NCI-H1105 (cell line): ENCODE measurements at places on chromosomes 3 and 15.

GRCh38 chr15:98771541-98771940 is 123.2 kb downstream of the IGF1R start:
- no peak for DNase-seq

DNA sequence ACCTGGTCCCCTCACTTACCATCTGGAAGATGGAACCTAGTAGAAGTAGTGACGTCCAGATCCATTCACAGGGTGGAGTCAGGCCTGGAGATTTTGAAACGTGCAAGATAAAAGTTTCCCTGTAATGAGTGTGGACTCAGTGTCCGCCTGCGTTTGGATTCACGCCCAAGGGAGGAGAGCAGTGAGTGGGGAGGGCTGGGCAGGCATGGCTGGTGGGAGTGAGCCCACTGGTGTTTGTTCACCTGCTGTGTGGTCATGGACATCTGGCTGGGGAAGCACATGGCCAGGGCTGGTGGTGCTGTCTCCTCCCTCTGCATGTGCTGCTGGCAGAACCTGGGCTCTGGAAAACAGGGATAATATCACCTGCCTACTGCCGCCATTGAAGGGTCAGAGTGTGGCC is 37.0 kb downstream of the RLBP1 start:
- no peak for DNase-seq

DNA sequence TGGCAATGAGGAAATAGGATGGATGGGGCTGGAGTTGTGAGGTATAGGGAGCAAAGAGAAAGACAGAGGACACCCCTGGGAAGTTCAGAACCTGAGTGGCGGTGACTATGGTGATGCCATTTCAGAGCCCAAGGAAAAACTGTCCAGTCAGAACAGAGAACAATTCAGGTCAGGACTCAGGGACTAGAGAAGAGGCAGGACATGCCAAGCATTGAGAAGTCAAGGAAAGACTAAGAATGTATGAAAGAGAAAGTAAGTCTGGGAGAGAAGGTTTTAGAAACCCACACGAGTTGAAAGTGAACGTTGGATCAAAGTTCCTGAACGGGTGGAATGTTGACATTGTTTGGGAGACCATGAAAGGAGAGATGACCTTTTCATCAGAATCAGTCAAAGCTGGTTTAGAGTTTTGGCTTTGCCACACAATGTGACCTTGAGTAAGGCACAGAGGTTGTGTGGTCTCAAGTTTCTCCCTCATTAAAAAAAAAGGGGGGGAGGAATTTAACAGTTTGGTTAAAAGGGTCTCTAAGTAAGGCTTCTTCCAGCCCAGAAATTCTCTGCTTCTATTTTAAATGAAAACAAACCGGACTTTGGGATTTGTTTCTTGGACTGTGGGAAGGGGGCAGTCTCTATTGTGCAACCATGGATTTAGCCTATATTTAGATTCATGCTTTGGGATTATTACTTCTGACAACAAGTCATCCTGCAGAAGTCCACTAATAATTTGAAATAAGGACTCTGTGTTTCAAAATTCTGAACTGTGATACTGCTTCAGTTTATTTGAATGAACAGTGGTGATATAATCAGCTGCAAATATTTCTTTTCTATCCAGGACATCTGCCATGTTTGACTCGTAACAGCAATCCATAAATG is 315.9 kb upstream of the TBL1XR1 start:
- no peak for DNase-seq

DNA sequence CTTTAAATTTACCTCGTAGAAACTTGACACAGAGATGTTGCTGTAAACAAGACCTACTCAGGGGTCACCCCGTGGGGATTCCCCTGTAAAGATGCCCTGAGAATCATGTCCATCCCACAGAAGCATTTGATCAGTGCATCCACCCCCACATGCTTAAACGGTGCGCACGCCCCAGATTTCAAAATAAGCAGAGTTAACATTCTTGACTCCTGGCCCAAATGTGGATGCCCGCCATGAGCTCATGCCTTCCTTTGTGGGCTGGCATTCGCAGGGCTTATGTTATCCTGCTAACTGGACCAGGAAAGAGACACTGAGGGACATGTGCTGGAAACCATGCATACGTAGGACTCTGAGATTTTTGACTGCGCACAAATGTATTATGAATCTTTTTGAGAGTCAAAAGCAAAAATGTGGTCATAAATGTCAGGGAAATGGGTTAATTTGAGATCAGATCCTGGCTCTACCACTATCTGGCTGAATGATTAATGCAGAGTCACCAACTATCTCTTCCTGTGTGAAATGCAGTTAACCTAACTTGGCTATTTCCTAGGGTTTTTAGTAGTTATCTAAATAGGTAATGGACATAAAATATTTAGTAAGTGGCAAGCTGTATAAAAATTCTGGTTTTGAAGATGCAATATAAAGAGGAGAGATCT is 9.1 kb upstream of the TP63 start:
- DNase-seq = no peak

DNA sequence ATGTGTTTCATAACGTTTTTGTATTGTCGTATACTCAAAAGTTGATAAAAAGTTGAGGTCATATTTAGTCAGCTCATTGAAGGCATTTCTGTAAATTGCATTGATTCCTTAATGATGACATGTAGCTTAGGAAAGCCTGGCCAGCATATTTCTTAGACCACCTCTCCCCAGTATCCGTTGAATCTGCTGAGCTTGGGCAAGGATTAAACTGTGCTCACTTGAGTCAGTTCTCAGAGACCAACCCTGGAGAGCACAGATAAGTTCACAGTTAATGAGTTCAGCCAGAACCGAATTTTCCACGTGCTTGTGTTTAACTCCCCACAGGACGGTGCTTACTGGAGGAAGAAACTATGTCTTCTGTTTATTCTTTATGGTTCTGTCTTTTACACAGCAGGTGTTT is 132.7 kb downstream of the SLC25A26 start:
- DNase-seq = no peak

DNA sequence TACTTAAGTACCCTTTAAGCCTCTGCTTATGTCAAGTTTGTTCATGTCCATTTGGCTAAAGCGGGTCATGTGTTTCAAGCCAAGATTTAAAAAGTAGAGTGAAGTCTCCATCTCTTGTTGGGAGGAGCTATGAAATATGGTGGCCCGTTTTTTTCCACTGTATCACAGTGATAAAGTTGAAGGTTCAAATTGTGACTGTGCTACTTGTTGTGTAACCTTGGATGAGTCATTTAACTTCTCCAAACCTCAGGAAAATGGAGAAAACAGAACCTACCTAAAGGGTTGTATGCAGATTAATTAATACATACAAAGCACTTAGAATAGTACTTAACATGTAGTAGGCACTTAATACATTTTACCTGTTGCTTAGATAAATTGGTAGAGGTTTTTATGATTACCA is 43.4 kb downstream of the SNAPC5 start:
- no peak for DNase-seq

DNA sequence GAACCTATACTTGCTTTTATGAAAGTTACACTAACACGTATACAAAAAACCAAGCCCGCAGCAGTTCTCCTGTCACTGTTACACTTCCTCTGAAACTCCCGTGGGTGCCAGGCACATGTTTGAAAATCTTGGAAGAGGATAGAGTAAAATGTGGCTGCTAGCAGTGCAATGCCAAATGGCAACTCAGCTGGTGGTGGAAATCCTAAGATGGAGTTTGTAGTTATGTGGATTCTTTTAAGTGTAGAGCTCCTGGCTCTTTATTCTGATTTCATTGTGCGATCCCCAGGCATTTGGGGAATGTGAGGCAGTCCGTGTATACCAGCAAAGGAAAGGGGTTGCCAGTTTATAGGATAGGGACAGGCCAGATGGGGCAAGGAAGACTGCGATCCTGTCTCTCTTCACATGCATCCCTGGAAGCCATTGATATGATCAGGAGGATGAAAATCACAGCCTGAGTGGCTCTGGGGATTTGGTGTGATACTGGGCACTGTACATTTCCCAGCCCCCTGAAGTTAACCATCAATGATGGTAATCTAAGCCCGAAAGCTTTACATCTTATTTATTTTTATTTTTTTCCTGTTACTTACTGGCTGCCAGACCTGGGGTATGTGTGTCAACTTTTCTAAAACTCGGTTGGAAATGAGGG is 1.1 kb downstream of the STAC start:
- DNase-seq = no peak

- no peak for DNase-seq
Observed at GRCh38 chr3:66411474-66411873, 89.3 kb downstream of the LRIG1 start.

GRCh38 chr15:66154581-66154980 is 99.0 kb downstream of the MEGF11 start:
- peak; percentile 77 for DNase-seq

DNA sequence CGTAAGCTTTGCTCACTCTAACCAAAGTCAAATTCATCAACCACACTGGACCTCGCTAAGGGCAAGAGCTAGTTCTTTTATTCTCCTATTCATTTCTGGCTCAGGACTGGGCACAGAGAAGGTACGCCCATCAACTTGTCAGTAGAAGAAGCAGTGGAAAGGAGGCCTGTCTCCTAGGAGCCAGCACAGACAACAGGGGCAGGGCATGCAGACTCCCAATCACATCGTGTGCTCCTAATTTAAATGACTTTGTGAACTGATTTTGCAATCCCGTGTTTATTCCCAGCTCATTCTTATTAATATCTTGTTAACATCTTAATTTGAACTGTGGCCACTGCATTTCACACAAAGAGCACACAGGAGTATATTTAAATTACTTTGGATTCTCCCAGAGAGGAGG is 161.1 kb upstream of the BCL6 start:
- no peak for DNase-seq

- DNase-seq = no peak
Observed at GRCh38 chr3:133754973-133755828, 9.0 kb downstream of the TF start.

DNA sequence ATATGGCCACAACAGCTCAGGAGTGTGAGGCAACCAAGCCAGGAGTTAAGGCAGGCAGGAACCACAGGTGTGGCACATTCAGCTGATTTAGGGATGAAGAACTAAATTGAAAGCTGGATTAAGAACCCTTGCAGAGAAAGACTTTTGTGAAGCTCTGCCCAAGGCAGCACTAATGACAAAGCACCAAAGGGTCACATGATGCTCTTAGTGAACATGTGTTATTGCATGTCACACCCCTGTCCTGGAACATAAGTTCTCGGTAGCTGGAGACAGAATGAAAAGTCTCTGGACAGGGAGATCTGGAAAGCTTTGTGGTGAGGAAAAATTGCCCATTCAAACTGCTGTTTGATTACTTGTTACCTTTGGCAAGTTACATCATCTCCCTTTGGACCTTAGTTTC is 3.2 kb downstream of the EAF1 start:
- DNase-seq = no peak

- DNase-seq = no peak
Observed at GRCh38 chr3:58052373-58053273, 44.4 kb downstream of the FLNB start.

- DNase-seq = no peak
Observed at GRCh38 chr3:49721596-49721895, 2.1 kb upstream of the AMIGO3 start.

DNA sequence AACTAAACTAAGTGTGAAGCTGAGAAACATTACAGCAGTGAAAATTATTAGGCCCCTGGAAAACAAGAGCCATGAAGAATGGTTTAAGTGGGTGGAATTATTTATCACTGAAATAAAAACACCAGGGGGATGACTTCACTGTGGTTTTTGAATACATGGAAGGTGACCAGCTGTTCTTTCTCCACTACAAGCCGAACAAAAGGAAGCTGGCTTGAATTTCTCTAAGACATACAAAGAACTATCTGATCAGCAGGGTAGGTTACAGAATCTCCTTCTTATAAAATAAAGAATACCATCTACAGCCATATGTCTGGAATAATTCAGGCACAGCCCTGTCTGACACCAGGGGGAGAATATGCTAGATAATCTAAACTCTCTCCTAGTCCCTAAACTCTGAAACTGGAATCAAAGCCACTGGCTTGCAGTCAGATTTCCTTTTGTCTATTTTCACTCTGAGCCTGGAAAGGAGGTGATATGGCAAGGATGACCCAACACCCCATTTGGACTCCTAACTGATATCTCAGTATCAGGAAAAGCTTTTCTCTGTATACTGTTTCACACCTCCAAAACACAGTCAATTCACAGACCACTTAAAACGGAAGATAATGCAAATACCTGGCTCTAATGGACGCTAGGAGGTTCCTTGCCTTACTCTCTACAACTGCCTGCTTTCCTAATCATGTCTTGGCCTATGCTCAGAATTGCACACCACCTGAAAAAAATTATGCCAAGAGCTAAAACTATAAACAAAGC is 31.2 kb downstream of the SPATA12 start:
- DNase-seq = no peak

GRCh38 chr3:176490357-176490756 is 706.9 kb downstream of the TBL1XR1 start:
- no peak for DNase-seq

GRCh38 chr3:101149707-101150106 is 156.5 kb upstream of the ABI3BP start:
- no peak for DNase-seq

GRCh38 chr3:16410659-16411058 is 102.8 kb downstream of the RFTN1 start:
- DNase-seq = no peak

DNA sequence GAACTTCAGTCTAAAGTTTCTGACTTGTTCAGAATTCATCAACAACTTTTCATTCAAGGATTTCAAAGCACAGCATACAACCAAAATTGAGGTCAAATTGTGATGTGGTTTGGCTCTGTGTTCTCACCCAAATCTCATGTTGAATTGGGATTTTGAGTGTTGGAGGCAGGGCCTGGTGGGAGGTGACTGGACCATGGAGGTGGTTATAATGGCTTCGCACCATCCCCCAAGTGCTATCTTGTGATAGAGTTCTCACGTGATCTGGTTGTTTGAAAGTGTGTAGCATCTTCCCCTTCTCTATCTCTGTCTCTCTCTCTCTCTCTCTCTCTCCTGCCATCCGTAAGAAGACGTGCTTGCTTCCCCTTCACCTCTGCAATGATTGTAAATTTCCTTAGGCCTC is 19.6 kb upstream of the SUCLG2 start:
- no peak for DNase-seq

- DNase-seq = no peak
Observed at GRCh38 chr15:73732930-73733329, 20.2 kb downstream of the INSYN1 start.

DNA sequence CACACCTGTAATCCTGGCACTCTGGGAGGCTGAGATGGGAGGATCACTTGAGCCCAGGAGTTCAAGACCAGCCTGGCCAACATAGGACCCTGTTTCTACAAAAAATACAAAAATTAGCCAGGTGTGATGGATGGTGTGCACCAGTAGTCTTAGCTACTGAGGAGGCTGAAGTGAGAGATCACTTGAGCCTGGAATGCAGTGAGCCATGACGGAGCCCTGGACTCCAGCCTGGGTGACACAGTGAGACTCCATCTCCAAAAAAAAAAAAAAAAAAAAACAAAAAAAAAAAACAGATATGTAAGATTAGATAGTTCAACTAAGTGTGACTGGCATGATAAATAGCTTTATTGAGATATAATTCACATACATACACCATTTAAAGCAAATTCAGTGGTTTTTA is 9.7 kb downstream of the RBSN start:
- DNase-seq = no peak

DNA sequence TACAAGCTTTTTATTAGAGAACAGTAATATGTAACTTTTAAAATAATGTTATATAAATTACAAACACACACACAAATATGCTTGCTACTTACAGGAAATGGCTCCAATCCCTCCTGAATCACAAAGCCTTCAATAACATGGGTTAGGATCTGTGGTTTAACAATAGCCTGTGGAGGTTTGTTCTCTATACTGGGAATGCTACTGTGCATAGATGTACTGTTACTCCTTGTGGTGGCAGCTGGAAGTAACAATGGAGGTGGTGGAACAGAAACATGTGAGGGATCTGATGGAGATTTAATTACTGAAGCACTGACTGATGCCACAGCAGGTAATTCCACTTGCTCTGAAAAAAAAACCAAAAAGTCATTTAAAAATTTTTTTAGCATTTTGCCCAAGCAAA is 64.4 kb downstream of the PHC3 start:
- no peak for DNase-seq
